Iris pigment epithelial cell (primary cell): ENCODE measurements at places on chromosomes 1 and 21.

GRCh38 chr1:2931724-2932401 lies 89.4 kb upstream of the ACTRT2 start:
- DNase-seq = no peak

GRCh38 chr1:10495475-10495817 lies 20.7 kb downstream of the PEX14 start:
- no peak for DNase-seq

DNA sequence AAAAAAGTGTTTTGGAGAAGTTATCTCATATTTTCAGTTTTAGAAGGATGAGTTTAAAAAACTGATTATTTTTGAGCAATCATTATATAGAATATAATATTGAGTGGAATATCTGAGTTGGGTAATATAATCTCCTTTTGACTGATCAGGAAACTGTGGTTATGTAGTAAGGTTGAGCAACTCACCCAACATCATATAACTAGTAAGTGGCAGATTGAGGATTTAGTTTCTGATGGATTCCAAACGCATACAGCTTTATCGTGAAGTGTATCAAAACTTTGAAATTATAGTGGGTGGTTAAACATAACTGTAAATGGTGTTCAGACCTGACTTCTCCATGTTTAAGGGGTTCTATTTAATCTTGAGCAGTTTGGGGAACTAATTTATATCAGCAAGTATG lies 98.6 kb downstream of the OLFM3 start:
- no peak for DNase-seq

- no peak for DNase-seq
Measured at GRCh38 chr1:33578557-33579448, 106.4 kb downstream of the ZSCAN20 start.

- no peak for DNase-seq
Measured at GRCh38 chr21:43786300-43786806, 3.0 kb upstream of the RRP1 start.

DNA sequence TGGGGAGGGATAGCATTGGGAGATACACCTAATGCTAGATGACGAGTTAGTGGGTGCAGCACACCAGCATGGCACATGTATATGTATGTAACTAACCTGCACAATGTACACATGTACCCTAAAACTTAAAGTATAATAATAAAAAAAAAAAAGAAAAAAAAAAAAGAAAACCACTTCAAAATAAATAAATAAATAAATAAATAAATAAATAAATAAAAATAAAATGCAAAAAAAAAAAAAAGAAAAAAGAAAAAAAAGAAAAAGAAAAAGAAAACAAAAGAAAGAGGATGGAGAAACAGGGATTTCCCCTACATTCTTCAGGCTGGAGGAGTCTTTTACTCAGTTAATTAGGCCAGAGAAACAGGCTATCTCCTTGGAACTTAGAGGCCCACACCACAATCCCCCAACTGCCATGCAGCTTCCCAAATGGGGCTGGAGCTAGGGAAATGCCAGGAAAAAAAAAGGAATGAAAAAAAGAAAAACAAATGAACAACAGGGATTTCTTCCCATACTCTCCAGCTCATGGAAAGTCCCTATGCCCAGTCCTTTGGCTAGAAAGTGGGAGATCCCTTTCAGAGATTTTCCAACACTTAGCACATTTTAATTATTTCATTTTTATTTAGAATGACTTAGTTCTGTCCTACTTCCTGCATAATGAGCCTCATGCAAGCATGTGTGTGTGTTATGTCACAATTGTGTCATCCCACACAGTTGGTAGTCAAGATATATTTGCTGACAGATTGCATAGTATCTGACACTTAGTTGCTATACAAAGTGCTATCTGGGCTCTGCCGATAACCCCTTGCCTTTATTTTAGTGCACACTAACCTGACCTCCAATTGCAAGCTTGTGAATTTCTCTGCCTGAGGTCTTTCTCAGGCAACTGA lies 486.4 kb downstream of the PLPP3 start:
- DNase-seq = no peak

DNA sequence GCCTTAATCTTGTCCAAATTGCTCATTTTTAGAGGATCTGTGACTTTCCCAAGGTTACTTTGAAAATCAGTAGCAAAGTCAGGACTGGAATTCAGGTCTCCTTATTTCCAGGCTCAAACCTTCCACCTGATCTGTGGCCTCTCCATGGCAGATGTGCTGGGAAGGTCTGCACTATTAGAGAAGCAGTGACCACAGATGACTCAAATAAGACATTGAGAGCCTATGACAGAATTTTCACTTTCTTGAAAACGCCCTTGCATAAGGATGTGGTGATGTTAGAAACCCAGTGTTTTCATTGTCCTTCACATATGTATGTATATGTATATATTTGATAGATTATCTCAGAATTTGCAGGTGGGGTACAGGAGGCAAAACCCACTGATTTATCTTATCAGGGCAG lies 45.3 kb downstream of the TTC39A start:
- no peak for DNase-seq

DNA sequence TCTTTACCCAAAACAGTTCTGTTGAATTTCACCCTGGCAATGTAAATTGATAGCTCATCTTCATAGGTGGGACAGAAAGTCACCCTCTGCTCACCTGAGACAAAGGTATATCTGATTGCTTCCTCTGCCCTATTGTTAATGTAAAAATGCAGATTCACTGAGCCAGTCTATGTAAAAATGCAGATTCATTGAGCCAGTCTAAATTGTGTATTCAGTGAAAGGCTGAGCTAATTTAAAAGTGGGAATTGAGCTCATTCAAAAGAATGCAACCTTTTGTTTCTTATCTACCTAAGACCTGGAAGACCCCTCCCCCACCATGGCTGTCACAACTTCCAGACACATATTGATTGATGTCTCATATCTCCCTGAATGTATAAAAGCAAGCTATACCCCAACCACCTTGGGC lies 4.8 kb upstream of the MYSM1 start:
- DNase-seq = no peak

DNA sequence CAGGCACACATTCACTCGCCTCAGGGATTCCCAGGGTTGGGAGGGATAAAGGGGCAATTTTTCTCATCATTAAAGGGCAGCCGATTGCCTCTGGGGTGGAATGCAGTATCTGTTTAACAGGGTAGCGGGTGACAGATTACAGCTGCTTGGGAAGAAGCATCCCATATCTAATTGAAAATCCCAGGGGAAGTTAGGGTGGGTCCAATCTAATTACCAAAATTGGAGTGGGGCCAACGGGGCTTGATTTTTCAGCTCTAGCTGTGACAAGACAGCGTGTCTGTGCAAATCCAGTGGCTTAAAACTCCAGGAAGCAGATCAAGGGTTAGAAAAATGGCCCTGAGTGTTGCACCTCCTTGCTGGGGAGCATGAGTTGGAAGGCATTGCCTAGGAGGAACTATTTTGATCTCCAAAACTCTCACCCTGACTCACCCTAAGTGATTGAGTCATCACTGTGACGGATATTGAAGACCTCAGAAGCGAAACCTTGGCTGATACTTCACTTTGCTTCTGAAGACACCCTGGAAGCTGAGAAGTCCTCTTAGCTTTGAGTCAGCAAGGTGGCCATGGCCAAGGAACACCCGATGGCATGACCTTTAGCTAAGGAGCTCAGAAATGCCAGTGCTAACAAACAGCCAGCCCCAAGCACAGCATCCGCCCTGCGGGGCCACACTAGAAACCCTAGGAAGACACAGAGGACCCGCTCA lies 46.0 kb downstream of the GRHL3 start:
- DNase-seq = peak; percentile 91

DNA sequence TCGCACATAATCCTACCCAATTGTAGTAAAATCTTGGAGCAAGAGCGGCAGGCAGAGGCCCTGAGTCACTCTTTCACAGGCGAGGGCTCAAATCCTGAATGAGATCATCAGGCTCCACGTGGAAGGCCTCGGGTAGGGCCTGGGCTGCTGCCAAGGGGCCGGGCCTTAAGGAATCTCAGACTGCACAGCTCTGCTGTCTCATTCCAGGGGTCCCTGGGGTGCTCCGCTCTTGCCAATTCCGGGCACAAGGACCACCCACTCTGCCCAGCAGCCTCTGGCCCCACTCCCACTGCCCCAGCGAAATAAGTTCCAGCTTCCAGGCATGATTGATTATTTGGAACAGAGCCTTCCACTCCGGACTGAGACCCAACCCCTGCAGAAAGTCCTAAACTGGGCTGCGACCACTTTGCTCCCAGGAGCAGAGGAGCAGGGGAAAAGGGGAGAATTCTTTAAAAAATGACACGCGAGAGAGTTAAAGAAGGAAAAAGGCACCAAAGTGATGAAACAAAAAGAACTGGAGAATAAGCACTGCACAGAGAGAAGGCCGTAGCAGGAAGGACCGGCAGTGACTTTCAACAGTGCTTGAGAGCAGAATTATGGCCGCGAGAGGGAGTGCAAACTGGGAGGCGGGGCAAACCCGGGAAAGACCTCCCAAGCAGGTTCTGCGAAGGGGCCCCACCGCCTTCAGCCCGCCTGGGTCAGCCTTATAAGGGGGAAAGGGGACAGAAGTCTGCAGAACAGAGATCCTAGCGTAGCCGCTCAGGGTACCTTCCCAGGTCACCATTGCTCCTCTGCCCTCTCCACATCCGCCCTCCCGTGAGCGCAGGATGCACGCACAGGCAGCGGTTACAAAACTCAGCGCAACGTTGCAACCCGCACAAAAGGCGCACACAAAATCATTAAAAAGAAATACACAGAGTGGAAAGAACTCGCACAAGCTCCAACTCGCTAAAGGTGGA lies 2.0 kb downstream of the ADAMTS1 start:
- DNase-seq = peak; percentile 97

GRCh38 chr1:161484613-161485012 lies 20.6 kb upstream of the FCGR2A start:
- DNase-seq = peak; percentile 18

DNA sequence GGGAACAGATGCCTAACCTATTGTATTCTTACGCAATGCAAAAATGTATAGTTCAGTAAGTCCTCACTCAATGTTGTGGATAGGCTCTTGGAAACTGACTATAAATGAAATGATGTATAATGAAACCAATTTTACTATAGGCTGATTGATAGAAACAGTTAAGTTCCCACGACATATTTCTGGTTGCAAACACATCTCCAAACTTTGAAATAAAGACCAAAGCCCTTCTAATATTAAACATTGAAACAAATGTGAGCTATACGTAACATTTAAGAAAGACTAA lies 29.1 kb downstream of the MAP3K21 start:
- no peak for DNase-seq

DNA sequence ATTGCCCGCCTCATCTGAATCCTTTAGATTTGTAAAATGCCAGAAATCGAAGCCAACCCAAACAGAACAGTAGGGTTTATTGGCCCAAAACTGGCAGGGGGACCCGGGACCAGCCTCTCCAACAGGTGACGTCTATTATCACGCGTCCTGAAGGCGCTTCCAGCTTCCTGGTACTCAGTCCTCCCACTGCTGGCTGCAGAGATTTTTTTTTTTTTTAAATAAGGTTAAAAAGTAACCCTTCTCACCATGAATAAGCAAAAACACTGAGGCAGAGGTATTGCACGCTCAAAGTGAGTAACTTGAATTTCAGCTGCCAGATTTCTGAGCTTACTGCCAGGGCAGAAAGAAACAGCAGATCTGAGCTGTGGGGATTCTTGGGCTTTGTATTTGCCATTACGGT lies 54.4 kb upstream of the GCLM start:
- DNase-seq = no peak

DNA sequence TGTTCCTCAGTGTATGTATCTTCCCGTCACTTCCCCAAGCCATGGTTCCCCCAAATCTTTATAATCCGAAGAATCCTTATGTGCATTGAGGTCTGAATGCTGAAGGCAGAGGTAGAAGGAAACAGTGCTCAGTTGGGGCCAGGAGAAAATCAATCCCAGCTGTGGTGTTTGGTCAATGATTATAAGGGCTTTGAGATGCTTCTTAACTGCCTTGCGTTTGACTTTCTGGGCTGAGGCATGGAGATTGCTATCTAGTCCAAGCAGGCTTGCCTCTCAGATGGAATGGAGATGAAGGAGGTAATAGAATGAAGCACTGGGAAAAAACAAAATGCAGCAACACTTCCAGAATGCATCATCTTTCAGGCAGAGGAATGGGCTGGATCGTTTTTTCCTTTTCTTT lies 3.6 kb upstream of the MAP1LC3C start:
- no peak for DNase-seq

DNA sequence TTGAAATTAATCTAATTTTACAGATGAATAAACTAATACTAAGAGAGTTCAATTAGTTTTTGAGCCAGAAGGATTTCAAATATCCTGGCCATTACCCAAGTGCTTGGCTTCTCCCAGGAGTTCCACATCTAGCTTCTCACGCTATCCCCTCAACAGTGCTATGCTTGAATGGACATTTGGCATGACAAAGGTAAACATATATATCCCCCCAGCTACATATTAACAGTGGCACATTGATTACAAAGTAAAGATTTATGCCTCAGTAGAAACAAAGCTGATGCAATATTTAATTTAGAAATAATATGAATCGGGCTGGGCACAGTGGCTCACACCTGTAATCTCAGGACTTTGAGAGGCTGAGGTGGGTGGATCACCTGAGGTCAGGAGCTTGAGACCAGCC lies 434.6 kb upstream of the PRMT6 start:
- DNase-seq = no peak

DNA sequence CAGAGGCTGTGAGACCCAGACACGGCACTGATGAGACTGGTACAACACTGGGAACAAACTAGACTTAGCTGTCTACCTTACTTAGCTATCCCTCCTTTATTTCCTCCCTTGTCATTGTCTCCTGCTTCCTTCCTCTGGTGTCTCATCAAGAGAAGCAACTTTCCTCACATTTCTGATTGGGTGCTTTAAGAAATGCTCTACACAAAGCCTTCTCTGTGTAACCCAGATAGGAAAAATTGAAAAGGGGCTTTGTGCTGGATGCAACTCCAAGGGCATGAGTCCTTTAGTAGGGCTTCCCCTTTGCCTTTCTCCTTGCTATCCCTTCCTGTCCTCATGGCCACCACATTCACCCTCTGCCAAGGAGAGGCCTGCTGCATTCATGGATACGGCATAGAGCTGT lies 274.5 kb downstream of the VAV3 start:
- DNase-seq = no peak

DNA sequence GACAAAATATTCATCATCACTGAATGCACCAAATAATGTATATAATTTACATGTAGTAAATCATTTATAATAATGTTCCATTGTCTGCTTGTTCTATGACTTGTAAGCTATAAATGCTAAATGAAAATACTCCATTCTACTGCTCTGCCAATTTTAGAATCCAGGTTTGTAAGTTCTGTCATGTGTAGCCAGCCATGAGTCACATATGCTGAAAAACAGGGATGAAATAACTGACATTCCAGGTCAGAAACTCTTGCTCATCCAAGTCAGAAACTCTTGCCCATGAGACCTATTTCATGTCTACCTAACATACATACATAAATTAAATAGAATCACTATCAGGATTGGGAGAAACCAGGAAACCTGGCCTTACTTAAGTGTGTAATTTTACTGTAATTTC lies 95.6 kb downstream of the ASH1L start:
- peak; percentile 95 for DNase-seq

DNA sequence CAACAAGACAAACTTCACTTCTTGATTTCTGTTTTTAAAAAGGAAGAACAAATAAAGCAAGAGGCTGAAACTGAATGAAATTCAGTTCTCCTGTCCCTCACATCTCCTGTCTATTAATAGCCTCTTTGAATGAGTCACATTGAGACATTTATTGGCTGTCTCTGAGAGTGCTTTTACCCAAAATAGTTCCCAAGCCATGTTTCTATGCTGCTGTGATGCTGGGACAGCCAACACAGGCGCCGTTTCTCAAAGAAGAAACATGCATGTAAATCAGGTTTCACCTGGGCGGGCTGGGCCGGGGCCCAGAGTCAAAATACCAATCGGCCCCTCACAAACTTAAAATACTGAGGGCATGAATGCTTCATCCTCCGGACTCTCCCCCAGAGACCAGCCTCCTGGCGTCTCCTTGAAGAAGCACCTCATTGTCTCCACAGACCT lies 105.2 kb downstream of the EDEM3 start:
- DNase-seq = no peak

- DNase-seq = peak; percentile 48
Measured at GRCh38 chr1:236494586-236495466, 29.0 kb upstream of the LGALS8 start.
